Astrocyte of the spinal cord (primary cell): ENCODE measurements at places on chromosomes 1 and 21.

DNA sequence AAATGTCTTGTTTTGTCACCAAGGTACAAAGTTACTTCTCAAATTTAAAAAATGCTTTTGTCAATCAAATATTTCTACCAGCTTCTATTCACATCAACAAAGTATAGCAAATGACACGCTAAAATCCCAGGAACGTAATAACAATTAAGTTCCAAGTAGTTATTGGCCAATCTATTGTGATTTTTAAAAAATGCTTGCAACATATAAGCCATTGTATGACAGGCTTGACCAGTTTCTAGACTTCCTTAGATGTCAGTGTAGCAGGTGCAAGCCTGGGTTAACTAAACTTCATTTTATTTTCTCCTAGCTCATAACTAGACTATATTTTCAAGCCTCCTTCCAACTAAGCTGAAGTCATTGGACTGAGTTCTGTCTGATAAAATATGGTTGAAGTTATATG, 494.5 kb upstream of the PKN2 start:
- DNase-seq: no peak

GRCh38 chr1:206490771-206491405, 16.4 kb upstream of the RASSF5 start:
- peak; percentile 46 for DNase-seq

DNA sequence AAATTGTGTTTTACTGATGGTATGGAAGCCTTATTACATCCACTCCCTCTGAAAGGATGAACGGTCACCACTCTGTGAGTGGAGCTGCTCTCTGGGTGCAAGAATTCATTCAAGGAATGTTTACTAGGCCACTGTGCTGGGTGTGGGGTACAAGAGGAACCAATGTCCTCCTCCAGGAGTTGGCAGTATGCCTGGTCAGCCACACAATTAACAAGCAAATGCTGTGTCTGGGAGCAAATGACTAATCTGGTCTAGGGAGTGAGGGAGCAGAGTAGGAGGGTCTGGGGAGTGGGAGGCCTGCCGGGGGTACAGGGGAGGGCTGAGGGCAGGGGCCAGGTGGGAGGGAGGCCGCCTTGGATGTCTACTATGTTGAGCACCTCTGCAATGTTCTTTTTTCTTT, 27.2 kb upstream of the TDRD10 start:
- DNase-seq: peak; percentile 84

GRCh38 chr1:205598841-205599668, 32.8 kb downstream of the ELK4 start:
- DNase-seq: peak; percentile 95

DNA sequence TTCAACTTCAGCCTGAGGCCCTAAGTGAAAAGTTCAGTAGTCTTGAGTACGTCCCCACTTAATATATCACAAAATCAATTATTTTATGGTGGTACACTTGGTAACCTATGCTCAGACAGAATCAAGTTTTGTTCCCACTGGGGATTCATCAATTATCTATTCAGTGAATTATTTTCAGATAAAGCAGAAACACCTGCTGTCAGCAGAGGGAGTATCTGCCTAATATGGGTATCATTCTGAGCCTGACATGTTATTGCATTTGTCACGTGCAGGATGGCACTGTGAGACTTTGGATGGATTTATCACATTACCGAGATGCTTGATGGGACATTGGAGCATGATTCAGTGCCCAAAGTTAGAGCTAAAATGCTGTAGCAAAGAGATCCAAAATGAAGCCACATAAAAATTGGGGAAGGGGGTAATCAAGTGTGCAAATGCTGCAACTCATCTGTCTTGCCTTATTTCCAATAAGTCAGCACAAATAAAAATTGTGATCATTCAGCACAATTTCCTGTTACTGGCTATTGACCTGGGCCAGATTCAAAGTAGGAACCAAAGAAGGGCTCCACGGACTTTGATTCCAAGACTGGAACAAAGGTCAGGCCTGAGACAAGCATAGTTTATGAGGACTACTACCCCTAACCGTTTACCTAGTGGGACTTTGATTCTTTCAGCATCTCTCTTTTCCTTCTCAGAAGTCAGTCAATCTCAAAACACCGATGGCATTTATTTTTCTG, 657.6 kb downstream of the LMO4 start:
- DNase-seq: no peak

DNA sequence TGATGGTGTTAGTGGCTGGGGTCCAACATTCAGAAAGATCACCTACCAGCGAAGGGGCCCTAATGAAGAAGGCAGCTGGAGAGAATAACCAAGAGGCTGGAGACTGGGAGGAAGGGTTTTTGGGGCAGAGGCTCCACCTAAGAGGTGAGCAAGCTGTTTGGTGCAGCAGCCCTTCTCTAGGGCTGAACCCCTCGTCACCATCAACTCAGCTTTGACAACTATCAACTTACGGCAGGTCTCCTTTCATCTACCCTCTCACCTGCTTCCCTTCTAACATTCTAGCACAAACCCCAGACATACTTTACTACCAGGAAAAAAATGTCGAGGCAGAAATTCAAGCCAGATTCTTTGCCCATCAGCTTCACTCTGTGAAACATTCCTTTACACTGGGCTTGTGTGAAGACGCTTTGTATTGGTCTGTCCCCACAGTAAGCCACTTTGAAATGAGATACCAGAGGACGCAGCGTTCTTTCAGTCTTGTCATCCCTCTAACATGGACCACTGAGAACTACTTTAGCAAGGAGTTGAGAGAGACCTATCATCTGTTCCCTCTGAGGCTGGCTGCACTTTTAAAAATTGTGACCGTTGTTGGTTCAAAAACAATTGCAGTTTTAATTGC, 84.6 kb downstream of the RAVER2 start:
- DNase-seq: no peak

- no peak for DNase-seq
Measured at GRCh38 chr1:3022976-3023375, 1.7 kb downstream of the ACTRT2 start.

DNA sequence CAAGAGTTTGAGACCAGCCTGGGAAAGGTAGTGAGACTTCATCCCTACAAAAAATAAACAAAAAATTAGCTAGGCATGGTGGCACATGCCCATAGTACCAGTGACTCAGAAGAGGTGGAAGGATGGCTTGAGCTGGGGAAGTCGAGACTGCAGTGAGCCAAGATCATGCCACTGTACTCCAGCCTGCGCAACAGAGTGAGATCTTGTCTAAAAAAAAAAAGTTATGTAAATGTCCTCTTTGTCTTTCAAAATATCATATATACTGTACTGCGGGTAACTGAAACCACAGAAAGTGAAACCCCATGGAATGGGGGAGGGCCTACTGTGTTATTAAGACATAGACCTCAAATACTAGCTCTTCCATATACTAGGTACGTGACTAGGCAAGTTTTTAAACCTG, 20.8 kb downstream of the ACADM start:
- DNase-seq: no peak

- DNase-seq: no peak
Measured at GRCh38 chr1:194419721-194420120, 1233.3 kb upstream of the B3GALT2 start.
